ENCODE measurements at places on chromosomes 13 and 19.

- no peak for DNase-seq
Measured at GRCh38 chr13:108858676-108859075, 229.3 kb downstream of the MYO16 start.

DNA sequence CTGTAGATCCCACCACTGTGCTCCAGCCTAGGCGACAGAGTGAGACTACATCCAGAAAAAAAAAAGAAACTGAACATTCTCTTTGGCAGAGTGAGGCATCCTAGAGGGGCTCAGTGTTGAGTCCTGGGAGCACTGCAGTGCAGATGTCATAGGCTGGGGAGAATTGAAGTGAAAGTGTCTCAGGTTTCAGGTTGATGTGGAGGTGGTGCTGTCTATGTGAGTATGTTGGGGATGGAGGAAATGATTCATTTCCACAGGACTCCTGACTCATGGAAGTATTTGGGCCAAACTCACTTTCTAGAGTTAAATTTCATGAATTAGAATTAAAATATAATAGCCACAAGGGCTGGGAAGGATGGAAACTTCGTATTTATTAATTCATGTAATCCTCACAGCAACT is 134.4 kb upstream of the TSC22D1 start:
- no peak for DNase-seq

DNA sequence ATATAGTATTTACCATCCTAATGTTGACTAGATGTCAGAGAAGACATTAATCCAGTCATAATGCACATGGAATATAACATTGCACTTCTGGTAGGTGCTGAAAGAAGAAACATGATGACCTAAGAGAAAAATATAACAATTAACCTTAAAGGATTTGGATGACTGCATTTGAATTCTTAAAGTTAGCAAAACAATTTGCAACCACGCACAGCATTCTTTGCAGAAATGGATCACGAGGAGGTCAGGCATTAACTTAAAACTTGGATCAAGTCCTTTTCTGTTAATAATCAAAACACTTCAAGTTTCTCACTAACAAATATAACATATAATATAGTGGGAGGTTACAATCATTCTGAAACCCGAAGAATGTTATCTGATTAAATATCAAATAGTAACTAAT is 525.0 kb upstream of the SLITRK6 start:
- DNase-seq: no peak

DNA sequence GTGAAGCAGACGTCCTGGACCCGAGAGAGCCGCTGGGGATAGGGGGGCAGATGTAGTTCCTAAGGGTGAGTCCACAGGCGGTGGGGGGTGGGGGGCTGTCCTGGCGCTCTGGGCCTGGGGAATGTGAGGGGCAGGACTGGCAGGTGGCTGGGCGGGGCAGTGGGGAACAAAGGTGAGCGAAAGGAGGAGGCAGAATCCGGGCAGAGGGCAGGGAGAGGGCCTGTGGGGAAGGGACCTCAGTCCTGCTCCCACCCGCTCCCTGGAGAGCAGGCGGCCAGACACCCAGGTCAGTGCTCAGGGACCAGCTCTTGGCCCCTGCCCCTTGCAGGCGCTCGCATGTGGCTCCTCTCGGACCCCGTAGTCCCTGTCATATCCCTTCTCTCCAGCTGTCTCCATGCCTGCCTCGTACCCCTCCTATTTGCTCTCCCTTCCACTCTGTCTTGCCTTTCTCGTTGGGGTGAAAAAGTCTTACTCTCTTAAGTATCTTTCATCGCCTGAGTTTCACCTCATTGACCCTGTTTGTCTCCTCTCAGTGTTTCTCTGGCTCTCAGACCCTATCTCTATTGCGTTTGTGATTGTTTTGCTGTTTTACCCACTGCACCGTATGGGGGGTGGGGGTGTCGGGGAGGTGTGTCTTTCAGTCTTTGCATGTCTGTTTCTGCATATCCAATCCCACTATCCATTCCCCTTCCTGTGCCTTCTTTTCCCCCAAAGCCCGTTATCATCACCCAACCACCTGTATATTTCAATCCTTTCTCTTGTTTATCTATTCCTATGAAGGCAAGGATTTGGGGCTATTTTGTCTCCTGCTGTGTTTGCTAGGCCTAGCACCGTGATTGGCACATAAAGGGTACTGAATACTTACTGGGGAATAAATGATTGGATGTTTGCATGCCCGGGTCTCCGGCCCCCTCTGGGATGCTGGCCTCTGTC is 5.8 kb downstream of the SPHK2 start:
- DNase-seq: no peak

DNA sequence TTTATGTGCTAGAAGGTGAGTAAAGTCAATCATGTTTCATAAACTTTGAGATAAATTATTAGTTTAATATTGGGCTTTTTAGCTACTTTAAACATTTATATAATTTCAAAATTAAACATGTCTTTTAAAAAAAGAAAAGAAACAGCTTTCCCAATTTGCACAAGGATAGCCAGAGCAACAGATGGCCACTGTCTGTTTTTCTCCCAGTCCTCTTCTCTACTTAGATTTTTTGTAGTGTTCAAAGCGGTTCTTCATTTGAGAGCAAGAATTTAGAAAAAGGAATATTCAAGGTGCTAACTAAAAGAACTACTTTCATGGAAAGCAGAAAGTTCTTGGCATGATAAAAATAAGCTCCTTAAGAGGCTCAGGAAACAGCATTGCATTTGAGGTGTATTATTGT is 128.3 kb upstream of the MIR17HG start:
- DNase-seq: no peak

- no peak for DNase-seq
Measured at GRCh38 chr19:46692918-46693722, 23.8 kb downstream of the PRKD2 start.

- DNase-seq: no peak
Measured at GRCh38 chr19:33388725-33389420, 15.4 kb downstream of the CEBPG start.

DNA sequence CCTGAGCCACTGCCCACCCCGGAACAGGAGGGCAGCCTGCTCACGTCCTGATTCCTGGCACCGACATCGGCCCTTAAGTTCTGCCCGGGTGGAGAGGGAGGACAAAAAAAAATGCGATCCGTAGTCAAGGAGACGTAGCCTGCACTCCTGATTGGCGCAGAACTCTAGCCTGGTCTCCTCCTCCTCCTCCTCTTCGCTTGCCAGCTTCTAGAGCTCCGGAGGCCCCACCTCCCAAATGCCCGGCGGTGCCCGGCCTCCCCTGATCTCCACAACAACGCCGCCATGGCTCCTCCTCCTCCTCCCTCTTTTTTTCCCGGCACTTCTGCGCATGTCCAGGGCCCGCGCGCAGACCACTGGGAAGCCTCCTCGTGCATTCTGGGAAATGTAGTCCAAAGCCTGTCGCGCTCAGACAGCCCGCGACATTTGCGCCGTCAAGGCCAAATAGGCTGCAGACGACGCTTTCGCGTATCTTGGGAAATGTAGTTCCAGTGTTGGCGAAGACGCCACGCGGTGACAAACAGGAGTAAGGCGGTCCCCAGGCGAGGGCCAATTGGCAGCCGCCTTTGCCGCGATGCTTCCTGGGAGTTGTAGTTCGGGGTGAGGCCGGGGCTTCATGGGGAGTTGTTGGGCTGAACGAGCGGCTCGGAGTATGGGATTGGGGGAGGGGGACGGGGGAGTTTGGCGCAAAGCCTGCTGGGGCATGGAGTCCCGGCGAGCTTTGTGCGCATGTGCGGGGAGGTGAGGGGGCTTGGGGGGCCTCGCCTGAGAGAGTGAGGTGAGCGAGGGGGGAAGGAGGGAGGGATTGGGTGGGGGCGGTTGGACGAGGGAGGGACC is at the start of gene ZNF444:
Gene ZNF444 (plus strand): TSS at position 705 of the 834 bp plus-strand sequence. CDS start 5,625 bp downstream, outside the sequence.
- DNase-seq: peak; percentile 94

- DNase-seq: no peak
Measured at GRCh38 chr13:65985612-65986011, 1244.5 kb downstream of the PCDH9 start.

DNA sequence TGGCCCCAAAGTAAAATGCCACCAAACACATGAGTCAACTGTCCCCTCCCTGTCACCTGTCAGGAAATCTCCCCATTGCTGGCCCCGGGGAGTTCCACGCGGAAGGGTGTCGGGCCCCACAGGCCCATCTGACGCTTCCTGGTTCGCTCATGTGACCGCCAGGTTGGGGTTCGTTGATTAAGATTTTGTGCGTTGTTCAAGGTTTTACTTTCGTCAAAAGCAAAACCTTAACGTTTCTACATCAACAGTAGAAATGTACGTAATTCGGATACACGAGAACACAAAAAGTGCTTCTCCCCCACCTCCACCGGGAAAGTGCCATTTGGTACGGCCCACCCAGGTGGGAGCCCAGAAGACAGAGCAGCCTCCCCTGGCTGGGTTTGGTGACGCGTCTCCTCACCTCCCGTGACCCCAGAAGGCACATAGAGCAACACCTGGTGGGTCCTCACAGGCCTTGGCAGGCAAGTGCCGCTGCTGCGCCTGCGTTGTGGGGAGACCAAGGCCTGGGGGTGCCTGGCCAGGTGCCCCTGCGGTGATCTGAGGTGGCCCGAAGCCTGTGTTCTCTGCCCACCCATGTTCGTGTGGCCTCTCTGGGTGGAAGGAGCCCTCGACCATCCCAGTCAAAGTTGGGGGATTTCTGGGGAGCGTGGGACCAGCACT is 161.6 kb downstream of the KDM4B start:
- no peak for DNase-seq

DNA sequence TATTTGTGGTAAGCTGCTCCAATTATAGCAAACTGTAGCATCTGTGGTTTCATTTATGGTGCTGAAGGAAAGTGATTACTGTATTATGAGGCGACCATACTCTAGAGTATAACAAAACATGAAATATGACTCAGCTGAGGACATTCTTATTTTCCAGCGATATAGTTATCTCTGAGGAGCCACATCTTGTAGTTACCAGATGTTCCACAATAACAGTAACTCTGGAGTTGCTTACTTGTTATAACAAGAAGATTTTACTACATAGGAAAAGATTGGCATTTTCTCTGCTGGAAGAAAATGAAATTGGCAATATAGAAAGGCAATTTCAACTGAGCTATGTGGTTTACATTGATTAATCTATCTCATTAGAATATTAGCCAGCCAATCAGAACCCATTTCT is 1634.2 kb downstream of the PCDH9 start:
- no peak for DNase-seq

- DNase-seq: no peak
Measured at GRCh38 chr13:21657538-21657937, 13.3 kb upstream of the FGF9 start.

DNA sequence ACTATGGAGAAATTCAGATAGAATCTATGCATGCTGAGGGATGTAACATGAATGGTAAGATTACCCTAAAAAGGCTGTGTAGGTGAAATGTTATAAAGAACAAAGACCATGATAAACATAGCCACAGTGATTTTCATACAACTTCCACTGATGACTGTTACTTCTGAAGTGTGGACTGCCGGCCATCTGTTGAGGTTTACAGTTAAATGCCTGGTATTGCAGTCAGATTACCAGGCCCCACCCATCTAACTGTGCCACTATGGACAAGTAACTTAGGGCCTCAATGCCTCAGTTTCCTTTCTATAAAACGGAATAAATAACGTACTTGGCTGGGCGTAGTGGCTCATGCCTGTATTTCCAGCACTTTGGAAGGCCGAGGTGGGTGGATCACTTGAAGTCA is 395.6 kb downstream of the KLF12 start:
- DNase-seq: no peak

- DNase-seq: no peak
Measured at GRCh38 chr13:41075034-41075433, 13.7 kb downstream of the WBP4 start.

- no peak for DNase-seq
Measured at GRCh38 chr13:26501641-26502040, 55.8 kb upstream of the WASF3 start.

- DNase-seq: no peak
Measured at GRCh38 chr19:8261347-8261746, 46.8 kb downstream of the CD320 start.

- no peak for DNase-seq
Measured at GRCh38 chr19:16445238-16446107, 26.3 kb downstream of the EPS15L1 start.
